Activated CD4-positive, alpha-beta T cell treated with anti-CD3 and anti-CD28 coated beads, Interleukin-2, amount 50 U/mL, for 48 hours (primary cell): ENCODE measurements at places on chromosomes 5 and 9.

GRCh38 chr5:96023518-96023917 lies 61.9 kb upstream of the ELL2 start:
- no peak for DNase-seq

DNA sequence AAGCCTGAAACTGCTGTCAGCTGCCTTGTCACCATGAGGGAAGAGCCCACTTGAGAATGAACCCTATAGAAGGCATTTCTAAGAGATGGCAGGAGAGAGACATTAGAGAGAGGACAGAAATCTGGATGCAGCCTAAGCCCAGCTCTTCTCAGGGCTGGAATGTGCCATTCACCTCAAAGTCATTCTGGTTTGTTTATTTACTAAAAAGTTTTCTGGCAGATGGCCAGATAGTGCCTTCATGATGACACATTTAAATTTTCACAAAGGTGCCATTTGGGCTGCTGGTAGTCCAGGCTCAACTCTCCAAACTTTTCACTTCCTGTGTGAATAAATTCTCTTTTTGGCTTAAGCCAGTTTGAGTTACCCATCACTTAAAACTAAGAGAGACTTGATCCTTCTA lies 144.6 kb upstream of the ZNF366 start:
- DNase-seq: no peak

DNA sequence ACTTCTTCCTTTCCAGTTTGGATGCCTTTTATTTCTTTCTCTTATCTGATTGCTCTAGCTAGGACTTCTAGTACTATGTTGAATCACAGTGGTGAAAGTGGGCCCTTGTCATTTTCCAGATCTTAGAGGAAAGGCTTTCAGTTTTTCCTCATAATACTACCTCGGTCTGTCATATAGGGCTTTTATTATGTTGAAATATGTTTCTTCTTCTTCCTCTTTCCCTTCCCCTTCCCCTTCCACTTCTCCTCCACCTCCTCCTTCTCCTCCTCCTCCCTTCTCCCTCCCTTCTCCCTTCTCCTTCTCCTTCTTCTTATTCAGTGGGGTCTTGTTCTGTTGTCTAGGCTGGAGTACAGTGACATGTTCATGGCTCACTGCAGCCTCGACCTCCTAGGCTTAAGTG lies 9.2 kb upstream of the TERT start:
- DNase-seq: no peak

GRCh38 chr9:81103597-81104471 lies 585.5 kb downstream of the TLE1 start:
- DNase-seq: no peak

- peak; percentile 48 for DNase-seq
These were observed 608 bp downstream of the ENTR1 start for GRCh38 chr9:136409557-136410455.

- DNase-seq: no peak
These were observed 23.1 kb upstream of the MVB12B start for GRCh38 chr9:126303488-126303887.

- no peak for DNase-seq
These were observed 22.6 kb downstream of the SLC36A1 start for GRCh38 chr5:151469992-151470391.

- no peak for DNase-seq
These were observed 71.5 kb downstream of the UBE2QL1 start for GRCh38 chr5:6520201-6520600.

- DNase-seq: no peak
These were observed 190.9 kb downstream of the RFK start for GRCh38 chr9:76203373-76203772.

DNA sequence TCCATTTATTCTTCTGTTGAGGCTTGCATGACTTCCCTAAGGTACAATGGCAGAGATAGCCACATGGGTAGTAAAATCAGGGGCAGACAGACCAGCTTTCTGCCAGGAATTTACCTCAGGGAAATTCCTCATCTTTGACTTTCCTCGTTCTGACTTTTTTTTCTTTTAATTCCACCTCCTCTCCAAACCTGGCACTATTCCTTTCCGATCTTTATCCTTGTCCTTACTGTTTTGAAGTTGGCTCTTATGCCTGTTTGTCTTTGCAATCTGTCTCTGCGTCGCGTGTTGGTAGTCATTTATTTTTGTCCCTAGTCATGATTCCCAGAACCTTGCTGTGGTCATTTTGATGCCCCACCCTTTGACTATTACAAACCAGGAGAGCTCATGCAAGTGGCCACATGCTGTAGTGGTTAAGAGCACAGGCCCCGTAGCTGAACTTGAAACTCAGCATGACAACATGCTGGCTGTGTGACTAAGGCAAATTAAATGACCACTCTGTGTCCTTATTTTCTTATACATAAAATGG lies 19.0 kb downstream of the TMC1 start:
- DNase-seq: no peak

DNA sequence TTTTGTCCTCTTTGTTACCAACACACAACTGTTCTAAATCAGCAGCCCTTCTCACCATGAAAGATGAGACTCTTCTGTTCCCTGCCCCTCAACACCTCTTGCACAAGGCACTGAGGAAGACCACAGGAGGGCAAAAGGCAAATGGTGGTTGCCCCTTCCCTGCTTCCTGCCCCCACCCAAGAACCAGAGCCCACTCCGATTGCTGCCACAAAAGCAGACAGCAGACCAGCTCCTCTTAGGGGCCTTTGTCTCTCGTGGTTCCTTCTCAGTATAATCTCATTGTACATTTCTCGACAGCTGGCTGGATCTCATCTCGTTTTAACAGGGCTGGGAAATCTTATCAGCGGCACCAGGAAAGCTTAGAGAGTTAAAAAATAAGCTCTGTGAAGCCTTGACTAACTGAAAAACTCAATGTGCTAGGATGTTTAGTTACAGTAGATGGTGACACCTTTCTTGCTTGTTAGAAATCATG lies 1.1 kb downstream of the MVB12B start:
- no peak for DNase-seq

DNA sequence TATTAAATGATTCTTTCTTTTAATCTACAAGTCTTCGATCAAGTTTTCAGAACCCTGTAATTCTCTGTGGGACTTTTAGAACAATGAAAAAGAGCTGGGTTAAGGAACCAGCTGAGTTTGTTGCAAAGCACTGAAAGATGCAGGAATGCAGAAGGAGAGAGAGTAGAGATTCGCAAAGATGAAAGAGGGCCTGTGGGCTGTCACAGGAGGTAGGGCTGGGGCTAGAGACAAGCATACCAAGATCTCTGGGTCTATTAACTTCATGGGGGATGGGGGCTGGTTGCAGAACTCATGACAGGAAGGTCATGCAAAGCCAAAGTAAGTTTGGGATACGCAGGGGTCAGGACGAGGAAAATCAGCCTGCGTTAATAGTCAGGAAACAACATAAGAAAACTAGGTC lies 81.8 kb downstream of the LURAP1L start:
- DNase-seq: no peak

- no peak for DNase-seq
These were observed 125.9 kb downstream of the APBA1 start for GRCh38 chr9:69546265-69546664.

DNA sequence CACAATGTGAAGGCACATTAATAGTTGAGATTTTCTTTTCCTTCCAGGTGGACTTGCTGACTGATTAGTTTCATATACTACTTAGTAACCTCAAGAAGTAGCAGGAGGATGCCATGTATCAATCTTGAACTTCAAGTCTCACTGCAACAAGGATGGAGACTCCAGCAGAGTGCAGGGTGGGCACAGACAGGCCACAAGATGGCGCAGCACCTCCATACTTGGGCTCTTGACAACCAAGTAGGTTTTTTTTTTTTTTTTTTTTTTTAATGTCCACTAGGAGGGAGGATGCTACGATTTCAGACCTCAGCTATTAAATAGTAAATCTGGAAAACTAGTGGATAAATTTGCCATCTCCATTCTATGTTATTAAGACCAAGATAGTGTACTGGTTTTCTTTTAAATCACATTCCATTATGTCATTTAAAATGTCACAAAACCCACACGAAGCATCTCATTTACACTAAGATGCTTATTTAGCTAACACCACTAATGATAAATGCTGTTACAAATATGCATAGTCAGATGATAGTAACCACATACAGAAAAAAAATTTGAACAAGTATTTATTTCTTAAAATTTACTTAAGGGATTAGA lies 58.6 kb downstream of the IL6ST start:
- DNase-seq: peak; percentile 81

GRCh38 chr5:16626696-16627264 lies 10.0 kb upstream of the RETREG1 start:
- DNase-seq: no peak

DNA sequence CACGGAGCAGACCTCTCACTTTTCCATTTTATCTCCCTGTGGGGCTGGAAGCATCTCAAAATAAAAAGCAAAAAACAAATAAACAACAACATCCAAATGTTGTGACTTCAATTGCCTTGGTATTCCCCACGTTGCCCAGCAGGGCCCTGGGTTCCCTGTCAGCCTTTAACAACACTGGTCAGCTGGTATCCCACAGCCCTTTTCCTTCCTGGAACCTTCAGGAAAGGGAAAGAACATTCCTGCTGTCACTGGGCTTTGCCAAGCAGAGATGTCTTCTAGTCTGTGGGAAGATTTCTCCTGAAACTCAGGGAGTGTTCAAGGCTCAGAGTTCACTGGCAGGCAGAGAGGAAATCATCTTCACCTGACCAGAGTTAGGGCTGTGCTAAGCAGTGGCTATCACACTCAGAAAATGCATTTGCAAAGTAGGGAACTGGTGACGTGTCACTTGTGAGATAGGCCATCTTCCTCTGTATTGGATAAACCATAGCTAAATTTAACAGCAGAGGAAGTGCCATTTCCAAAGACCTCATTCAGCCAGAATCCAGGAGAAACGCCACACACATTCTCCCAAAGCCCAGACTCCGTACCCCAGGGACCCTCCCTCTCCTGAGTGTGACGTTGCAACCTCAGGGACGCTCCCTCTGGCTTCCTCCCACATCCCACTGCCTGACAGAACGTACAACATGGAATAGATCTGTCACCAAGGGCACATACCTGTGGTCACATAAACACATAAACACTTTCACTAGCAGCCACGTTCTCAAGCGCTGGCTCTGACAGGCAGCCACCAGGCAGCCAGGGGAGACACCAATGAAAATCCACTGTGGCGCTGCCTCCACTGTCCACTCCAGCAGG lies 274.0 kb upstream of the DAPK1 start:
- no peak for DNase-seq

DNA sequence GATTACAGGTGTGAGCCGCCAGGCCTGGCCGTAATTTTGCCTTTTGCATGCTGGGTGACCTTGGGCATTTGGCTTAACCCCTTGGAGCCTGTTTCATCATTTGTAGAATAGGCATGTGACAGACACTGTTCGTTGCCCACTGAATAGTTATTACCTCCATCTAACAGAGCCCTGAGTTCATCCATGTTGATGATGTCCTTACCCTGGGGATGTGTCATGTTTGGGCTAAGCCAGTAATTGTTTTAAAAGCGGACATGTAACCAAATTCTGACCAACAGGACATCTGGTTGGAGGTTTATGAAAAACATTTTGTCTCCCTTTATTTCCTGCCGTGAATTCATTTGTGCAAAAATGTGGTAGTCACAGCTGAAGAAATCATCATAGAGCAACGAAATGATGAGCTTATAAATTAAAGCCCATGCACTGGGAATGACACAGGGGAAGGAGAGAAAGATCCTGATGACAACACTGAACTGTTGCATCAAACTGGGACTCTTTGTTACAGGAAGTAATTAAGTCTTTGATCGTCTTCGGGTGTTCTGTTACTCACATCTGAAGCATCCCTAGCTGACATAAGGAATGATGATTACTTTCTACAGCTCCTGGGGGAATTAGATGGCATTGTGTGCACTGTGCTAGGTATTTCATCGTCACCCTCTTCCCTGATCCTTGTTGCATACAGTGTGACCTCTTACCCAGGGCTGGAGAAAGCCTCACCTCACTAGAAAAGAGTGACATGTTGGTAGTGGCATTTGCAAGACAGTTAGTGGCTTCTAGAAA lies 117.8 kb downstream of the FGF18 start:
- no peak for DNase-seq

GRCh38 chr9:133633681-133634080 lies 2.5 kb upstream of the DBH start:
- DNase-seq: no peak

DNA sequence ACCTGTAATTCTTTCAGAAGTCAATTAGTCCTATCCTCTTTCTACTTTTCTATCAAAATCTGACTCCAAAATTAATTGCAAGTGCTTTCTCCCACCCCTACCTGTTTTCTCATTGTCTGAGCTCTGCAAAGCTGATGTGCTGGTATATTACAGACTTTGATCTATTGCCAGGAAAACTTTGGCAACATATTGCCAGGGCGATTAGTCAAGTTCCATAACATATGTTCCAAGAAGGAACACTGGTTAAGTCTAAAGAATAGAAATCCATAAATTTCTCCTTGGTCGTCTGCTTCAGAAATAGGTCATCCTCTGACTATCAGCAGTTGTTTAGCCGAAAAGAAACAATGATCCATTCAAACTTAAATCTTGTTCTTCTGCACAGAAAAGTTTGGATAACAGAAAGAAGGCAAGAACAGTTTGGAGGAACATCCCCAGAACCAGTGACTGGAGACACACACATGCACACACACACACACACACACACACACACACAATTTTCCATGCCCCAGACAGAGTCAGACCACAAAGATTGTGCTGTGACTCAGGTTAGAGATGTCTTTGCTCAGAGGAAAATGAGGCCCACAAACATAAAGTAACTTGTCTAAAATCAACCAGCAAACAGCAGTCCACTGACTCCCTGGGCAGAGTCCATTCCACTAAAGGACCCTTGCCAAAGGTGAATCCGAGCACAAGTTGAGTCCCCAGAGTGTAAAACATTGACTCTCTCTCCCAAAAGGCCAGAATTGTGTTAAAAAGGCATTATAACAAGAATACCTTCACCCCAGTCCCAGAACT lies 202.1 kb downstream of the DEPDC1B start:
- DNase-seq: no peak

- no peak for DNase-seq
These were observed 156.4 kb downstream of the EFNA5 start for GRCh38 chr5:107514305-107514704.

GRCh38 chr9:99576002-99576401 lies 245.7 kb upstream of the NR4A3 start:
- no peak for DNase-seq

DNA sequence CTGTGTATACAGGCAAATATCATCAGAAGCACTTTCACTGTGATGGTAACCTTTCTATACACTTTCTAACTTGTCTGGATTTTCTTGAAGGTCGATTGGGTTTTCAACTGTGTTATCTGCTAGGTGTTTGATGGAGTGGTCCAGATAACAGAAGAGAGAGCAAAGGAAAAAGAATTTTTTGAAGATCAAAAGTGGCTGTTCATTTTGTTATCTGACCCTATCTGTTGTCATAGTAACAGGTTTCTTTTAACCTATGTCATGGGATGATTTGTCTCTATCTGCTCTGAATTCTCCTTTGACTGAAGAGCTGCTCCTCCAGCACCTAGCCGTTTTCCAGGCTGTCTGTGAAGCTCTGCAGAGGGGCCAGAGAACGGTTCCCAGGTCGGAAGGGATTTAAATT lies 77.8 kb upstream of the IRX2 start:
- DNase-seq: no peak

GRCh38 chr9:136920069-136920468 lies 24.5 kb downstream of the FBXW5 start:
- no peak for DNase-seq

GRCh38 chr5:73989956-73990355 lies 364.0 kb downstream of the ARHGEF28 start:
- no peak for DNase-seq
